ENCODE measurements at places on chromosomes 7 and 10.
A peak's percentile ranks its signal among the peaks of the same experiment; 100 is the strongest.

DNA sequence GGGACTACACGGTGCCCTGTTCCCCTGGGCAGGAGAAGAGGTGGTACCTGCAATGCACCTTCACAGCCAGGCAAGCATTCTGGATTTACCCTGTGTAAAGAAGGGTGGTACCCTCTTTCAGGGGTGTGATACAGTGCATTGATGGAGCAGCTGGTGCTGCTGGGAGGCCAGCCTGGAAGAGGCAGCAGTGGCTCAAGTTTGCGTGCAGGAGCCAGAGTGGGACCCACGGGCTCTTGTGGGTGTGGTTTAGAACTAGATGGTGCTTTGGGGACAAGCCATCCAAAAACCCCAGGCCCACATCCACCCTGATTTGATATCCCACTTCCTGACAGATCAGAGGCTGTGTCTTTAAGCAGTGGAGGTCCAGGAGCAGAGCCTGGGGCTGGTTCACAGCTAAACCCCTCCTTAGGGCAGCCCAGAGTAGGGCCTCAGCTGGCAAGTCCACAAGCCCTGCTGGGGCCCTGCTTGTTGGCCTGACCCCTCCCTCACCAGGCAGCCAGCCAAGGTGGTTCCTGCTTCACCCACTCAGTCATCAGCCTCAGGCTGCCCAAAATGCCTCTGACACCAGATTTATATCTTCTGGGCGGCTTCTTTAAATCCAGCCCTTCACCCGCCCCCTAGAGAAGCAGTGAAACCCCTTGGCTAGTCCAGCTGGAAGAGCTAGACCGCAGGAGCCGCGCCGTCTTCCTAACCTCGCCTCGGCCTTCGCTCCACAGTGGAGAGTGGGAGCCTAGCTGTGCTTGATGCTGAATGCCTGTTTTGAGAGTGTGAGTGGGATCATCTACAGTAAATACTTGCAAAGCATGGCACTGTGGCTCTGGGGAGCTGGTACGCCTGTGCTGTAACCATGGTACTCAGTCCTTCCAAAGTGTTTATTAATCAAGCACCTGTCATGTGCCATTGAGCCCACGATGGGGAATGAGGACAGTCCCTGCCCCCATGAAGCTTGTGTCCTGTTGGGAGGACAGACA lies 1.4 kb upstream of the ASIC3 start:
- peak; percentile 63 for DNase-seq

DNA sequence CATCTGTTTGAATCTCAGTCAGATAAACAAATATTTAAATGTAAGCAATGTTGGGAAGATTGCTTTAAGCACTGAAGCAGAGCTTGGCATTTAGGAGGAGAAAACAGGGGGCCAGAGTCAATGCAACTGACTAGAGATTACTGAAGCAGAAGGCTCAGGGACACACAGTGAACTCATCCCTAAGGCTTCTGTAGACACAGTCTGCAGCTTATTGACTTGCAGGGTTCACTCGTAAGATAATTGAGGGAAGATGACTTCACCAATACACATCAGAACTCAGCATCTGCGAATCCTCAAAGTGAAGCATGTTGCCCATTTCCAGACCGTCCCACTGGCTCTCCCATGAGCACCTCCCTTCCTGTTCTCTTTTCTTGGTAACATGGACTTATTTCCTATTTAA lies 363.4 kb upstream of the PFKP start:
- no peak for DNase-seq

DNA sequence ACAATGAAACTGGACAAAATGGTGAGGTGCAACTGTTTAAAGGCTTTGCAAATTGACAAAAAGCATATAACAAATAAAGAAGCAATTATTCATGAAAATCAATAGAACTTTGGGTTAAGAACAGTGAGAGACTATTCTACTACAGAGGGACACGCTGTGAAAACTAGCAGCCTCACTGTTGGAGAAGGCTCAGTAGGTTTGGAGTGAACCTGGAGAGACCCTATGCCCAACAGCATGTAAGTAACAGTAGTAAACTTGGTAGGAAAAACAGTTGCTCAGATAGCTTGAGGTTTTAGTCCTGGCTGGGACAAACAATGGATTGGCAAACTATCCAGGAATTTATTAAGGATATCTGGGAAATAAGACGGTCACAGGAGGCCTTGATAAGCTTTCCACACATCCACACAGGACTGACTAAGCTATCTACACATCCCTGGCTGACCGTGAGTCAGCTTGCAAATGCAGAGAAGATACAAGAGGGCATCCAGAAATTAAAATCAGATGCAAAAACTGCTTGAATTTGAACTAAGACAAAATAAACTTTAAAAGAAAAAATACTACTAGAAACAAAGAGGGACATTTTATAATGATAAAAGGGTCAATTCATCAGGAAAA lies 15.9 kb downstream of the FAM149B1 start:
- peak; percentile 29 for DNase-seq

DNA sequence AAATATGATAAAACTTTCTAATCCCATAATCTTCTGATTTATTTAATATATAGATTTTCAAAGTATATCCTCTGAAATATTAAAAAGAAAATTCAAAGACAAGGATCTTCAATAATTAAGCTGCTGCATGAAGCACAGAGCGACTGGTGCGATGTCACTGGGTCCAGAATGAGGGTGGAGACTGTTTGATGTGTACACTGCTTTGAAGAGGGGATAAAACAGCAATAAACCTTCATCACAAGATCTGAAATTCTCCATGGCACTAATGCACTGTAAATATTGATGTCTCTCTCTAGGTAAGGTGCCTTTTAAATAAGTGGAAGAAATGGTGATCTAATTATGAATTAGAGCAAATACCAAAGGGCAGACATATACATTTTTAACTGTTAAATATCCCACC lies 337.8 kb downstream of the PARD3 start:
- DNase-seq, result no peak

GRCh38 chr7:45181991-45182855 lies 24.6 kb downstream of the RAMP3 start:
- DNase-seq, result no peak

DNA sequence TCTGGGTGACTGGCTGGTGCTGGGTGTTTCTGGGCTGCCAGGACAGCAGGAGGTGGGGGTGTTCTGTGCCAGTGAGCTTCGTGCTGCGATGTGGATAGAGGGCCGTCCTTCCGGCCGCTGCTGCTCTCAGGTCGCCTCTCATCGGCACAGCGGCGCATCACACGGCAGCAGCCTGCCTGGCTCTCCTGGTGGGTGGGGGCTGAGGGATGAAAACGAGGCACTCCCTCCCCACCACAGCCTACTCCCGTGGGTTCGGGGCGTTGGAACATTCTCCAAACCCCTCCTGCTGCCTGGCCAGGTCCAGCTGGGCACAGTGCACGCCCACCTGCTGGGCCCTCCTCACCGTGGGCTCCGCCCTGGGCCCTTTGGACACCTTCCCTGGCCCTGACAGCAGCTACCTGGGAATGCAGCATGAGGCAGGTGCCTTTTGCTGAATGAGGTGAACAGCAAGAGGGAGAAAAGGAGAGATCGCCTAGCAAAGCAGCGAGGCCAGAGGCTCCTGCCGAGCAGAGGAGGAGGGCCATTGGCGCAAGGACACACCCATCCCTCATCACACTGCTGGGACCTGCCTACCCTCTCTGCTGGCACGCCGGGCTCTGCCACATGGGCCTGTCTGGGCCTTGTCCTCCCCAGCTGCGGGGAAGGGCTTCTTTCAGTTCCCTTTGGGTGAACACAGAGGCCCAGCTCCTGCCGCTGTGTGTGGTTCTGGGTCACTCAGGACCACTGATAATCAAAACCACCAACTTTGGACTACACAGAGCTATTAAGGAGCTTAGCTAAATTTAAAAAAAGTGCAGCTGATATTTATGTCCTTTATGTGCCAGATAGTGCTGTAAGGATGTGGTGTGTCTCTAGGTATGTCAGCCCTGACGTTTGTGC lies 33.4 kb downstream of the INPP5A start:
- no peak for DNase-seq

- DNase-seq, result no peak
Observed at GRCh38 chr10:1468811-1469210, 268.5 kb downstream of the ADARB2 start.

DNA sequence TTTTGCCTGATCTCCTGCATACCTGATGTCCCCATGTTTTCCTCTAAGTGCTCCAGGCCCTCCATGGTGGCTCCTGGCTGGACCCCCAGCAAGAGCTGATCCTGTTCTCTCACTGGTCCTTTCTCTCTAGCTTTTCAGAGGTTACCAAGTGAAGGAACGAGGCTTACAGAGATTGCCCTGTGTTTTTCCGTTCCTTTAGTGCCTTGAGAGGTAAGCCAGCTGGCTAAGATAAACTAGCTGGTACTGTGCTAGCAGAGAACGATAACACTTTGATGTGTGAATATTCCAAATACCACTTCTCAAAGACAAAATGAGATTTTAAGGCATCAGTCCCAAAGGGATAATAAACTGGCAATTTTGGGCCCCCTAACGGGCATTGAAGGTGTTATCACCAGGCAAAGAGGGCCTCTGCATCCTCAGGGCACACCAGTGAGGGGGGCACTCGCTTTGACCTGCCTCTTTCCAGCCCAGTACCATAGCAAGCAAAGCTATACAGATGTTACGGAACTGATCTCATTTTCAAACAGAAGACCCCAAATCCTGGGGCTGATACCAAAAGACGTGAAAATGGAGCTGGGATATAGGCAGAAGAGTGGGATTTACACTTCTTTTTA lies 8.4 kb upstream of the CCNY start:
- no peak for DNase-seq

GRCh38 chr7:130420943-130421578 lies 19.8 kb downstream of the CEP41 start:
- no peak for DNase-seq

DNA sequence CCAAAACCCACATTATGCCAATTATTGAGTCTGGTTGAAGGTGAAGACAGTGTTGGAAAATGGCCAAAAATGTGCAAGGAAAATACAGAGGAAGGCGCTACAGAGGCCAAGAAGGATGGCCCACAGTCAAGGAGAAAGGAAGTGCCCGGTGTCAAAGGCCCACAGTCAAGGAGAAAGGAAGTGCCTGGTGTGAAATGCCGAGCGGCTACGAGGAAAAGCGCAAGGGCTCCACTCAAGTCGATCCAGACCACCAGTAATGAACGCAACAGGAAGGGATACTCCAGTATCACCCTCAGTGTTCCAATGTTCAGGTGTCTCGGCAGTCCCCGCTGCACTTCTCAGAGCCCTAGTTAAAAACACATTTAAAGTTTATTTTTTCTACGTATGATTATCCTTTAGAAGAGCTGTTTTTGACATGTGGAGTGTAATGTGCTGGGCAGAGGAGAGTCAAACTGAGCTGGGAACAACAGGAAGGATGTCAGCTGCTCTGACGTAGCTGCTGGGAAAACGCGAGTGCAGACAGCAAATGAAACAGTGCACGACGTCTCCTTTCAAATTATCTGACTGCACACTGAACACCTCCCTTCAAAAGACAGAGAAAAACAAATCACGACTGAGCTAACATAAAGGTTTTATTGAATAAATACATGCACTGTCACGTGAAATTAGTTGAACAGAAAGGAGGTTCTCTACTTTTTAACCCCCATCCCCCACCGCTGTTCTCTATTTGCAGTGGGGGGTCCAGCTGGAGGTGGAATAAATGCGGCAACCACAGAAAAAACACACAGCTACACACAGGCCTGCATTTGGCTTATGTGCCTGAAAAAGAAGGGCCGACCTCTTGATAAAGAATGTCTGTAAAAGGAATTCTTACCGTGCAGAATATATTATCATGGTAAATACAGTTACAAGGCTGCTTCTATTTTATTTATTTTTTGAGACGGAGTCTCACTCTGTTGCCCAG lies 26.1 kb upstream of the NCAPG2 start:
- DNase-seq, result no peak

GRCh38 chr7:8126601-8127167 lies 135.3 kb downstream of the ICA1 start:
- DNase-seq, result no peak

DNA sequence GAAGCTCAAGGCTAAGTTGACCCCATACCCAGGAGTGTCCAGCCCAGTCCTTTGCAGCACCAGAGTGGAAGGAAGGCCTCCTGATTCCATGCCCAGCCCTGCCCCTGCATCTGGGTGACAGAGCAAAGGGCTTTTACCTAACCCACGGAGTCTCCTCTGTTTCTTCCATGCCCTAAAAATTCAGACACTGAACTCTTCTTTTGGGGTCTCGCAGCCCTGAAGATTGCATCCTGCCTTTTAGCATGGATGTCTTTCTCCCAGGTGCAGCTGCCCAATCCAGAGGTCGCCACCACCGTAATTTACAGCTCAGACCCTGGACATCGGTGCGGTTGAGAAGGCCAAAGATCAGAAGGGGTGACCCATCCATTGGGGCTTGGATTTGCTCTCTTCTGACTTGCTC lies 50.8 kb downstream of the CXCL12 start:
- DNase-seq, result no peak

DNA sequence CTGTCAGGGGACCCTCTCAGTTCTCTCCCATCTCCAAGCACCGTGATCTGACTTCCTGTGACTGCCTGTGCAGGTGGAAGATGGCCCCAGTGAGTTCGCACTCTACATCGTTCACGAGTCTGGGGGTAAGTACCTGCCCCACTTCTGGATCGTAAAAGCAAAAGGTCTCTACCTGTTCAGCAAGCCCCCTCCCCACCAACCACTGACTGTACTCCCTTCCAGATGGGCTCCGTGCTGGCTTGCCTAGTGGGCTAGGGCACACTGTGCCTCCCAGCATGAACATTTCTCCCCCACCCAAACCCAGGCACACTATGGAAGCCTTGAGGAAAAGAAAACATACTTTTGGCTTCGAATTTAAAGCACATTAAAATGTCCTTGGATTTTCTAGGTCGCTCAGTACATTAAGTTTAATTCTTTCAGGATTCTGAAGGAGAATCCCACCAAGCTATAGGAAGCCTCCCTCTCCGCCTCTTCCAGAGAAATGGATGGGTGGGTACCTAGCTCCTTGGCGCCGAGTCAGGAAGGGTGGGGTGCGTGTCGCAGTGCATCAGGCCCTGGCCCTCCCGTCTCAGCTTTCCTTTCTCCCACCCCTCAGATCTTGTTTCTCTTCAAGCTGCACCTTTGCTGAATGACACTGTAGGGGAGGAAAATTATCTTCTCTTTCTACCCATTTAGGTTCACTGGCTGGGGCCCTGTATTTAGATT lies 11.0 kb upstream of the ZNF22 start:
- no peak for DNase-seq

- DNase-seq, result no peak
Observed at GRCh38 chr7:152556013-152556755, 119.8 kb downstream of the XRCC2 start.

DNA sequence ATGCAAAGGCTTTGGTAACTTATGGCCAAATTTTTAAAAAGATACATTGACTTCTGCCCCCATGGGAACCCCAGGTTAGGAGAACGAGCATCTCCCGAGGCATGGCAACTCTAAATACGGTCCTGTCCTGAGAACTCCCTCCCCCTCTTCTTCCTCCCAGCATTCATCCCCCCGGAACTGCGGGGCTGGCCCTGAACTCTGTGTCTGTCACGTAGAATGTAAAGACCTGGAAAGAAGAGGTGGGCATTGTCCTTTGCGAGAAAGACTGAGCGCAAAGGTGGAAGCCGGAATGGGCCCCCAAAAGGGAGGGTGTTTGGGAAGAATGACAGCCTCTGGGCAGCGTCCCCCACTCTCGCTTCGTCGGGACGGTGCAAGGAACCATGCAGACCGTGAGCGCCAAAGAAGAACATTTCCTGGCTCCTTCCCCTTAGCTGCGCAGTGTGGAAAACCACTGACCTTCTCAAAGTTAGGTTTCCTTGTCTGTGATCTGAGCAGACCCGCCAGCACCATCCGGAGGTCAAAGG lies 21.0 kb downstream of the SHH start:
- no peak for DNase-seq

- peak; percentile 51 for DNase-seq
Observed at GRCh38 chr10:129689671-129690071, 222.6 kb downstream of the MGMT start.

Measured in GM03348 (cell line).